Progenitor cell of endocrine pancreas (in vitro differentiated cells): ENCODE measurements at places on chromosomes 2 and 18.
A peak's percentile ranks its signal among the peaks of the same experiment; 100 is the strongest.

GRCh38 chr18:59056706-59057492 is 82.8 kb upstream of the SEC11C start:
- DNase-seq = peak; percentile 72

- no peak for DNase-seq
Observed at GRCh38 chr18:26470011-26470637, 78.2 kb downstream of the KCTD1 start.

DNA sequence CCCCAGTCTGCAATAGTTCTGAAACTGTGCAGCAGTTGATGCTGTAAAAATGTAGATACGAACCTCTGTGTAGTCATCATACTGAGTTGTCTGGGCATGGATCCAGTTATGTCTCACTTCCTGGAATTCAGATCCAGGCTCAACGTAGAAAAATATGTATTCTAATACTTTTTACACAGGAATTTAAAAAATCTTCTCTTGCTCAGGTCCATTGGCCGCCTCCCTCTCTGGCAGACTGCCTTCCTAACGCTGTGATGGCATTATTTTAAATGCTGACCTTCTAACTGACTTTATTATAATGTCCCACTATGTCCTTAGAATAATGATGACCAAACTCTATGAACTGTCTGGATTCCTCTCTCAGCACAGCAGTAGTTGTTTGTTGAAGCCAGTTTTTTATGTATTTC is 119.6 kb downstream of the FEZ2 start:
- no peak for DNase-seq

DNA sequence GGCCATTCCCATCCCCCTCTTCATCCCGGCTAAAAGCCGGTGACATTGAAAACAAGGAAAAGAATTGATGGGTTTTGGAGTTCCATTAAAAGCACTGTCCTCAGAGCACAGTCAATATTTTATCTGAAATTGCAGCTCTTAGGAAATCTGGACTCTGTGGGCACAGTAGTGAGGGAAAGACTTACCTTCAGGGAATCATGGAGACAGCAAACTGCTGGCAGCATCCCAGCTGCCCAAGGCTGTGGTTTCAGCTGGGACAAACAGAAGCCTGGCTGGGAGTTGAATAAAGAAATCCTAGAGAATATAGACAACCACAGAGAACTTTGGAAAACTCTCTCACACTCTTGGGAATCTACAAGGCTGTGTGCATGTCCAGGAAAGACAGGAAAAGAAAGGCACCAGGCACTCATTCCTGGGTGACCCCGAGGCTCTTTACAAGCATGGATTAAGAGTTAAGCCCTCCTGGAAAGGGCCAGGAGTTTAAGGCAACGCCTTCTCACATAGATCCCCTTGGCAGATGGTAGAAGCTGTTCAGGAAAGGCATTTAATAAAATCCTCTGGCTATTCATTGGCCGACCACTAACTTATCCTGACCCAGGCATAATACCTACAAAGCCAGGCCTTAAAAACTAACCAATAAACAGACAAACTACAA is 255.1 kb downstream of the MYT1L start:
- no peak for DNase-seq

- no peak for DNase-seq
Observed at GRCh38 chr2:43025709-43026295, 200.6 kb downstream of the ZFP36L2 start.

GRCh38 chr2:160367887-160368286 is 125.7 kb downstream of the RBMS1 start:
- no peak for DNase-seq

GRCh38 chr2:73828818-73829570 is at the start of gene STAMBP:
Gene STAMBP (plus strand): TSS chr2:73828961. CDS start chr2:73830857, 1,896 bp downstream.
- peak; percentile 82 for DNase-seq

DNA sequence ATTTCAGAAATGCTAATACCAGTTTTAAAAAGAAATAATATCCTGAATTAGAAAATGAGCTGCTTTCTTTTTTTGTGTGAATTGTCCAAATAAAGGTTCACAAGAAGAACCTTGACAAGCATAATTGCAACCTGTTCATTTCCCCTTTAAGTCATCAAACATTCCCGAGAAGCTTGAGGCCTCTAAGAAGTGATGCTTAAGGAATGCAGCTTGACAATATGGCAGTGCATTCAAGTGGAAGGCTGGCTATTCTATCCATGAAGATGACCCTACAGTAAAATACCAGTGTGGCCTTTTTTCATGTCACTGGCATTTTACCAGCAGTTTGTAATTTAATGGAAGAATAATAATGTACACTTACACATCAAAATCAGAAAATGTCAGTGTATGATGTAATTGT is 216.7 kb downstream of the CTNNA2 start:
- DNase-seq = no peak

DNA sequence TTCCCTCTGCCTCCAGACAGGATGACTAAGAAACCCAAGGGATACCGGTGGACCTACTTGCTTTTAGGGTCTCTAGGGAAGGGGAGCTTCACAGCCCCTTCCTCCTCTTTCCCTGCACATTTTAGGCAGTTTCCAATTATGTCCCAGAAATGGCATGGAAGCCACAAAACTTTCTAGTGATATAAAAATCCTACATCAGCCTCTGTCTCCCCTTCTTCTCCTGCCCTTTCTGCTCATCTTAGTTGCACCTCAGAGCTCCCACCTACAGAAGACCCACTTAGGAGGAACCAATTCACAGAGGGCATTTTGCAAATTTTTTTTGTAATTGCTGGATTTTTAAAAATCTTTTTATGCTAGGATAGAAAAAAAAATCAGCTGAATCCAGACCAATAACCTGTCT is 263.1 kb downstream of the TNS1 start:
- no peak for DNase-seq

GRCh38 chr2:191907545-191907944 is 60.7 kb upstream of the CAVIN2 start:
- no peak for DNase-seq

GRCh38 chr2:235343869-235344268 is 150.0 kb upstream of the AGAP1 start:
- DNase-seq = no peak

DNA sequence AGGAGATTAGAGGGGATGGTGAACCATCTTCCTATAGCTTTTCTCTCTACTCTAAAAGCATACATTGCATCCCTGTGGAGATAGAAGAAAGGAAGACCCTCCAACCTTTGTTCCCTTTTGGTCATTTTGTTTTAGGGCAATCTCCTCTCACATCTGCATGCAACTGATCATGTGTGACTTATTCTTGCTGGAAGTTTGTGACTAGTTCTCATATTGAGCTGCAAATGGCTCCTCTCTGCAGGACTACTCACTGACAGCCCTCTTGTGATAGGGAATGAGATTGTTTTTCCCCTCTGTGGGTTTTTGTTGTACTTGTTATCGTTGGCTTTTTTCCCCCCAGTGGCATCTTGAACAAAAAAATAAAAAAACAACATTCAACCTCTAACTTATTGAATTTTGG is 416.0 kb upstream of the CNTNAP5 start:
- no peak for DNase-seq

- no peak for DNase-seq
Observed at GRCh38 chr2:235911633-235912233, 256.5 kb downstream of the GBX2 start.

DNA sequence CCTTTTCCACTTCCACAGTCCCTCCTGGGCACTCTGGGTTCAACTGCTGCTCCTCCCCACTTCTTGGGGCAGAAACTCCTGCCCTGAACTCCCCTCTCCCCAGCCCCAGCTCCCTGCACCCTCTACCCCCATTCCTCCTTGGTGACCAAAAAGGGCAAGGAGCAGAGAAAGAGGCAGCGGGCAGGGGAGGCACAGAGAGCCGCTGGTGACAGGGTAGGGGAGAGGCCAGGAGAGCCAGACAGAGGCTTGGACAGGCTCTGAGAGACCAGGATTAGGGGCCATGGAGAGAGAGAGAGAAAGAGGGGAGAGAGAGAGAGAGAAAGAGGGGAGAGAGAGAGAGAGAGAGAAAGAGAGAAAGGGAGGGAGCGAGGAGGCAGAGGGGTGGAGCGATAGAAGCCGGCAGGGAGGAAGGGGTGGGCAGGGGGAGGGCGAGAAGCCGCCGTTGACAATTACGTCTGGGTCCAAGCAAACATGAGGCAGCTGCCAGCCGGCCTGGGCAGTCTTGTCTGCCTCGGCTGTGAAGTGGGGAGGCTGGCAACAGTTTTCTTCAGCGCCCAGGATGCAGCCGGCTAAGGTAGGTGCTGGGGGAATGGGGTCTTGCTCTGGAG is at the start of gene KCNIP3:
TSS of gene KCNIP3 (plus strand) at position 468 of the 608 bp plus-strand sequence. CDS start at position 560, 92 bp downstream.
- DNase-seq = no peak

GRCh38 chr2:50535971-50536759 is 495.8 kb downstream of the NRXN1 start:
- no peak for DNase-seq

GRCh38 chr18:48879008-48879431 is 71.7 kb downstream of the SMAD7 start:
- peak; percentile 68 for DNase-seq

GRCh38 chr18:48997681-48997984 is 46.9 kb upstream of the SMAD7 start:
- no peak for DNase-seq

DNA sequence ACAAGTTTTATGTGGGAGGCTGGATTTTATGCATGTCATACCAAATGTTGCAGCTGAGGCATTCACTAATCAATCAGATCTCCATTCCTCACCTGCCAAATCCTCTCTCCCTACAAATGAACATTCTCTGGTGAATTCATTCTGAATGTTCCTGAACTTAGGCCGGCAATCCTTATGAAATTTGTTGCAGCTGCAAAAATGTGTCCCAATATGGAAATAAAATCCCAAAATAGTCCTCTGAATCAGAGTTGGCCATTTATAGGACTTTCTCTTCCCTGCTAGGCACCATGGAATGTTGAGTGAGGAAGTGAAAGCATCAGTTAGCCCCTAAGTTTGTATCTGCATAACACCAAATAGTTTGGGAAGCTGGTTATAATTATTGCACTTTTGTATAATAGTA is 25.6 kb downstream of the GCA start:
- no peak for DNase-seq

GRCh38 chr2:179511105-179511789 is 246.6 kb upstream of the SESTD1 start:
- no peak for DNase-seq

DNA sequence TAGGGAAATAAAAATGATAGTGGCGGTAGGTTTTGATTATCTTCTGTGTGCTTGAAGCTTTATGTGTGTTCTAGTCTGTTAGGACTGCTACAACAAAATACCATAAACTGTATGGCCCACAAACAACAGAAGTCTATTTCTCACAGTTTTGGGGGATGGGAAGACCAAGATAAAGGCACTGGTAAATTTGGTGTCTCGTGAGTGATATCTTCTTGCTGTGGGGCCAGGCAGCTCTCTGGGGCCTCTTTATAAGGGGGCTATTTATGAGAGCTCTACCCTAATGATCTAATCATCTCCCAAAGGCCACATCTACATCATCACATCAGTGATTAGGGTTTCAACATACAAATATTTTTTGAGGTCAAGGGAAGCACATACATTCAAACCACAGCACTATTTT is 86.8 kb upstream of the SPHKAP start:
- no peak for DNase-seq

GRCh38 chr2:234330902-234331301 is 166.0 kb downstream of the ARL4C start:
- no peak for DNase-seq

- DNase-seq = no peak
Observed at GRCh38 chr2:129438501-129439057, 540.9 kb upstream of the RAB6C start.

DNA sequence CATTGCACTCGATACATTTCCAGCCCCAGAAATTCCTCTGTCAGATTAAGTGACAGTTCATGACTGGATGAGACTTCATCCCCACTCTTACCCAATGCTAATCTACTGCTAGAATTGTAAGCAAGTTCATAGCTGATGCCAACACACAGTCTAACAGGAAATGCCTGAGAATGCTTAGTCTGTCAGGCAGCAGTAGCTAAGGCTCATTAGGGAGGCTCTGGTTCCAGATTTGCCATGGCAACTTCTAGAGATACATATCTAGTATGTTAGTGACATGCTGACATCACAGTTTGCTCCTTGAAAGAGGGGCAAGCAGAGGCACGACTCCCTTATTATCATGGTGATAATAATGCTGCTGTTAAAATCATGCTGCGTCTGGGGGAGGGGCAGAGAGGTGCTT is 198.4 kb downstream of the RBM43 start:
- no peak for DNase-seq

GRCh38 chr2:56011624-56012023 is 88.0 kb upstream of the EFEMP1 start:
- no peak for DNase-seq

DNA sequence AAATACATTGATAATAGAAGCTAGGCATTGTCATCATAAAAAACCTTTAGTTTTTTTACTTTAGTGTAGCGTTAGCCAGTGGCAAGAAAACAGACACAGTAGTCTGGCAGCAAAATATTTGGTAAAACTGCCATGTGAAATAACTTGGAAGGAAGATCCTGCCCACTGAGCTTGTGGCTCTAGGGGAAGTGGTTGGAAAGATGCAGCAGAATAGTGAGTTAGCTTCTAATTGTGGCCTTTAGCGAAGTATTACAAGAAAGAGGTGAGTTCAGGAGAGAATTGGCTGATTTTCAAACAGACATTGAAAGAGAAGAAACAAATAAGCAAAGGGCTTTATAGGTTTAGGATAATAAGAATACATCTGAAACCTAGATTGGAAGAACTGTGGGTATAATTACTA is 1887.8 kb upstream of the CELF4 start:
- no peak for DNase-seq

- no peak for DNase-seq
Observed at GRCh38 chr2:136448432-136448831, 316.9 kb upstream of the THSD7B start.

GRCh38 chr18:24263050-24263449 is 124.2 kb downstream of the CABYR start:
- no peak for DNase-seq

- DNase-seq = no peak
Observed at GRCh38 chr2:88737385-88737784, 45.9 kb downstream of the RPIA start.

DNA sequence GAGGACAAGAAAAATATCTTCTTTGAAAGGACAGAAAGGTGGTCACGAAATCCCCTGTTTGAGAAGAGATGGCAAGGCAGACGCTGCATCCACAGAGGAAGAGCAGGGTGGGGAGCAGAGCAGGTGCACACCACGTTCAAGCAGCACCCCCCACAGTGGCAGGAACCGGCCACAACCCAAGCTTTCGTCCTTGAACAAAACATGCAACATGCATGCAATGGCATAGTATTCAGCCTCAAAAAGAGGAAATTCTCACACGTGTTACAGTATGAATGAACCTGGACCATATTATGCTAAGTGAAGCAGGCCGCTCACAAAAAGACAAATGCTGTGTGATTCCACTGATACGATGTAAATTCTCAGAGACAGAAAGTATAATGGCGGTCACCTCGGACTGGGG is 51.4 kb downstream of the CMPK2 start:
- DNase-seq = no peak

GRCh38 chr2:133968446-133968845 is 285.4 kb upstream of the MGAT5 start:
- no peak for DNase-seq

DNA sequence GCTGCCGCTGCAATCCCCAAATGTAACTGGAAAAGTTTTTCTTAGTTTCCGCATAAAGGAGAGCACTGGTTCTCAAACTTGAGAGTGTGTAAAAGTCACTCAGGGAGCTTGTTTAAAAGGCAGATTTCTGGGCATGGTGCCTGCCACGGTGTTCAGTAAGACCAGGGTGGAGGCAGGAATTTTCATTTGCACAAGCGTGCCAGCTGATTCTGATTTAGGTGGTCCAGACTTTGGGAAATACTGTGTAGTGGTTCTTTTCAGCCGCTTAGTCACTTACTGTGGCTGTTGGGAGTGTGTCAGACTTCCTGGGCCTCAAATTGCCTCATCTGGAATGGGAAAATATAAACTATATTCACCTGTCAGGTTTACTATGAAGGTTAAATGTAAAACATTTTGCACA is 788 bp downstream of the ARMC9 start:
- DNase-seq = no peak
